ENCODE measurements at places on chromosomes 11 and 22. TPM values are rescaled to one million over a fixed set of nuclear protein-coding genes. Genes with fewer than 3 reads are reported as not detected.

- no peak for DNase-seq
Measured at GRCh38 chr22:29821291-29822016, 16.6 kb downstream of the ASCC2 start.

Gene SMC1B
- polyA plus RNA-seq: 0.13 TPM

Gene SEC14L3
- 0.04 TPM for polyA plus RNA-seq

Gene GPHA2
- polyA plus RNA-seq: 2.4 TPM
